Heart left ventricle (tissue), 16 donors: ENCODE measurements at places on chromosomes 3 and 15.

DNA sequence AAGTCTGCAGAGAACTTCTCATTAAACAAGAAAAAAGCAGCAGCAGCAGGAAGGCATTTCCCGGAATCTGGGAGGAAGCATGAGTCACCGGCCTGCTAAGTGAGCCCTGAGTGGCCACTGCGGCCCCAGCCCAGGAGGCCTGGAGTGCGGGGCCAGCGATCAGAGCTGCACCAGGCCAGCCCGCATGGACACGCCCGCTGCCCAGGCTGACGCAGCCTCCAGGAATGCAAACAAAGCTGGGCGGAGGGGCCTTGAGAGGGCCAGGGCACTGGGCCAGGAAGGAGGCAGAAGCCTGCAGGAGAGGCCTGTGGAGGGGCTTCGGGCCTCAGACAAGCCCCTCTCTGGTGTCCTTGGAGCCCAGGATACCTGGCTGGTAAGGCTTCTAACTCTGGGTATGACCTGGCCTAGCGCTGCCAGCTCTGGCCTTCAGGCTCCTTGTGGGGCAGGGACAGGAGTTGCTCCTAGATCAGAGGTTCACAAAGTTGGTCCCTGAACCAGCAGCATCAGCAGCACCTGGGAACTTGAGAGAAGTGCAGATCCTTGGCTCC is 101.2 kb downstream of the SMAD6 start:
- peak; percentile 94 for DNase-seq

DNA sequence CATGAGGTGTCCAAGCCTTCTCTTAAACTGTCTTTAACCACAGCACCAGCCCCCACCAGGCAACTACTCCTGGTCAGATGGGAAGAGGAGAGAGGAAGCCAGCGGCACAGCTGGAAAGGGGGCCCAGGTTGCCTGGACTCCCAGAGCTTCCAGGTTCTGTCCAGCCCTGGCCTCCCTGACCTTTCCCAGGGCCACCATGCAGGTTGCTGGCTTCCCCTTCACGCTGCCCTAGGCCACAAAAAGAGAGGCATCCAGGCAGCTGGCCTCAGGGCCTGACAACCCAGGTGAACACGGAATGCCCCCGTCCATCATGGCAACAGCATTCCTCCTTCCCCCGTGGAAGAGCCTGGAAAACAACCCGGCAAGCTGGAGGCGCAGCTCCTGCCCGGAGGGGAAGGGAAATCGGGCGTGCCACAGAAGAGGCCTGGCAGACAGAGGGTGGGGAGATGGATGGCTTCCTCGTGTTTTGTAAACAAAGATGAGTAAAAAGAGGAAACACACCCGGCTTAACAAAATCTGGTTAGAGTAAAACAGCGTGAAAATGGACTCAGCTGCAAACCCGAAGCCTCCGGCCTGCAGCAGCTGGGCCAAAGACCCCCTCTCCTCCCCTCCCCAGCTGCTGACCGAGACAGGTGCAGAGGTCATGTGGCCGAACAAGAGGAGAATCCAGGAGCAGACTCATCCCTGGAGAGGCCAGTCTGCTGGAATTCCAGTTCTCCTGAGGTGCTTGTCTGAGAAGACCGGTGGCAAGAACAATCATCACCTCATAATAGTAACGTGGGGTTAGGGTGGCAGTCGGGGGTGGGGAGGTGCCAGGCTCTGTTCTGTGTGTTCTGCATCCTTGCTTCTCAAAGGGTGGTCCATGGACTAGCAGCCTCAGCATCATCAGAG is 15.5 kb downstream of the BMF start:
- DNase-seq, result no peak

DNA sequence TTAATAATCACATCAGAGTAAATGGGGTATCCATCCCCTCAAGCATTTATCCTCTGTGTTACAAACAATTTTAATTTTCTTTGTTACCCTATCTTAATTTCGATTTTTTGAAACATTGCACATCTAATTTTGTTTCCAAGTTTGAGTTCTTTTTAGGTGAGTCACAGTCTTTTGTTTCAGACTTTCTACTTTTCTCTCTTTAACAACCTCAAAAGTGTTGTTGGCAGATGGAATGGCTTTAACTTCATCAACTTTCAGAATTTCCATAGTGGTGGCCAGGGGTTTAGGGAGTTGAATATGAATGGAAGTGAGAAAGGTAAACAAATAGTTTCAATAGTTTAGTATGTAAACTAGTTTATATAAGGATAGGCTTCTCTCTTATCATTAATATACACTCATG is 223.0 kb upstream of the MLF1 start:
- no peak for DNase-seq

DNA sequence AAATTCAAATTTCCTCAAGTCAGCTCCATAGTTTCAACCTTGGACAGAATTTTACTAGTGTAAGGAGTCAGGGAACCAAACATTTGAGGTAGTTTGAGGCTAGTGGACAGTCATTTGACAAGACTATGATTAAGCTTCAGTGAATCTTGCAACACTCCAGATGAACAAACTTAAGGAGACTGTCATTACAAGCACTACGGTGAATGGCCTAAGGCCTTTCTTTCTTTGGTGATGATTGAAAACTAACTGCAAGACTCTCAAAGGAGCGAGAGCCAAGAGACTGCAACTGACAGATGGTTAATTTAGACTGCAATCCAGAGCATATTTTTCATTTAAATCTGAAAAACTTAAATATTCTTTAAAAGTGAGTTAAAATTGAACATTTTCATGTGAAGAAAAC is 272.3 kb upstream of the NECTIN3 start:
- no peak for DNase-seq

DNA sequence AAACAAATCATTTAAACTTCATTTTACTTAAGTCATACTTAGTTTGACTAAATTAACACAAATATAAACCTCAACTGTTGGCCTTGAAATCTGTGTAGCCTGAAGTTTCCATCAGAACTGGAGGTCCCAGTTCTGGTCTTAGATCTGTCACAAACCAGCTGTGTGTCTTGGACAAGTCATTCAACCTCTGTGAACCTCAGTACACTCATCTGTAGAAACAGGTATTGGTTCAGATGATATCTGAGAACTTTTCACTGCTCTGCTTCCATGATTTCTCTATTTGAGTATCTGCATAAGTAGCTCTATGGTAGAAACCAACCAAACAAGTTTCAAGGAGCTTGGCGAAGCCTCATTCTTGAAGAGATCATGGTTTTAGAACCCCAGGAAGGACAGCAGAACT is 60.4 kb upstream of the SLC2A2 start:
- DNase-seq, result no peak

DNA sequence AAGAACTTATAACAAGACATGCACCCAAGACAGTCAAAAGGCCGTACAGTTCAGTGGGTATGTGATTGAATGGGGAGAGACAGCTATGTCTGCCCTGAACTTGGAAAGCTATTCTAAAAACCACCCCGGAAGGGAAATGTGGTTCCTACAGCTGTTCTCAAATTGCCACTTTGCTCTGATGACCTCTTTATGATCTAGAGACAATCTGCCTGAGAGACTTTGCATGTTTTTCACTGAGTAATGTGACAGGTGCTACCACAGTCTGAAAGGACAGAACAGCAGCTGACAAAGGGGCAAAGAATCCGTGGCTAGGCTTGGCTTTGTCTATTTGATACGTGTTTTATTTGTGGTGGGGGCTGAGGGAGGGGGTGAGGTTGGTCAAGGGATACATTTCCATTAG is 148.3 kb upstream of the NPHP3 start:
- no peak for DNase-seq

DNA sequence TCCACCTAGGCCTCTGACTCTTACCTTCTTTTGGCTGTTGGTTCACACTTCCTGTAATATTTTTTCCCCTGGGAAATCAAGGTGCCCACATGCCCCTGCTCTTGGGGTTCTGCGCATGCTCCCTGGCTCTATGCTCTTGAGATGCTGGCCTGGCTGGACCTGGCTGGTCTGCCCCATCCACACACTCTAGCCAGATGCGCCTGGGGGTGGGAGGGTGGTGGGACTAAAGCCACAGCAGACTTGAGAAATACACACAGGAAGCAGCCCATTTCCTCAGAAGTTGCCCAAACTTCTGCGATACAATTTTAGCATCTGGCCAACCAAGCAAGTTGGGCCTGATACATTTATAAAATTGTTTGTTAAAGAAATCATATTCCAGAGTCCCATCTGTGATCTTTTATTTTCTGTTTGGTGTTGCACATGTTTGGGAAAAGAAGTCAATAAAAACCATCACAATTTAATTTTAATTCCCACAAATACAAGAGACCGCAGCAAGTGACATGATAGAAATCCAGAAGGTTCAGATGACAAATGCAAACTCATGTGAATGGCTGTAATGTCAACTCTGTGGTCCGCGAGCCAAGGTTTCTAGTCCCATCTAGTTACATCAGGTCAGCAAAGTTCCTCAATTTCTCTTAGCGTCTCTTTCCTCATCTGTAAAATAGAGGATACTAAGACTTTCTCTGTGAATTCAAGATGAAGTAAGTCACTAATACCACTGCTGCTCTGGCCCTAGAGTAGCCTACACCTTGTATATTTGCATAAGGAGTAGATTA is 55.9 kb upstream of the MEF2A start:
- DNase-seq, result peak; percentile 72

GRCh38 chr3:125152951-125153350 is 59.6 kb downstream of the SLC12A8 start:
- no peak for DNase-seq

DNA sequence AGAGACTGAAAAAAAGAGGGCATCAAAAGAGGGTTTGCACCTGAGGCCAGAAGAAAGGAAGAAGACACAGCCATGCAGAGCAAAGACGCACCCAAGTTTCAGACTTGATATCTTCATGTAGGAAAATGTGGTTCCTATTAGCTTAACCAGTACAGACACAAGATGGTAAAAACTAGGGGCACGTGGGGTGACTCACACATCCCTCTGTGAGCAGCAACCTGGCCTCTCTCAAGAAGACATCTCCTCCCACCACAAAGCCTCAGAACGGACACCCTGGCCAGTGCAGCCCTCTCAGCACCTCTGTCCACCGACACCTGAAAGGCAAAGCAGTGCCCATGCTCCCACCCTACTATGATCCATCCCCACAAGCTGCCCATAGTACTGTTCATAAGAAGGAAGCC is 33.3 kb downstream of the GLB1 start:
- DNase-seq, result no peak

DNA sequence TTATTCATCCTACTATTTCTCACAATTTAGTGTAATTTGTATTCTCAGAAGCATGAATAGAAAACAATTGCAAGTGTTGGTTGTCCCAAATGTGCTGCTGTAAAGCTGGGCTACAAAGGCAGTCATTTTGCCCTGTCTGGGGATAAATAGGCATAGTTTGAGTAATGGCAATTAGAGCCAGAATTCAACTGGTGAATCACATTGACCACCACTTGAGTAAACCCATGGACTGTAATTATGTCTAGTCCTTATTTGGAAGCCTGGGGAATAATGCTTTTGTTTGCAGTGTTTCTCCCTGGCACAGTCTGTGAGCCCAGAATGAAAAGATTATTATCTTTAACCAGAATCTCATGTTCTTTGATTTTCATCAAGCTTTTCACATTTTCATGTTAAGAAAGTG is 30.5 kb upstream of the CHL1 start:
- no peak for DNase-seq

- DNase-seq, result no peak
Measured at GRCh38 chr15:40322531-40323238, 807 bp upstream of the INAFM2 start.

DNA sequence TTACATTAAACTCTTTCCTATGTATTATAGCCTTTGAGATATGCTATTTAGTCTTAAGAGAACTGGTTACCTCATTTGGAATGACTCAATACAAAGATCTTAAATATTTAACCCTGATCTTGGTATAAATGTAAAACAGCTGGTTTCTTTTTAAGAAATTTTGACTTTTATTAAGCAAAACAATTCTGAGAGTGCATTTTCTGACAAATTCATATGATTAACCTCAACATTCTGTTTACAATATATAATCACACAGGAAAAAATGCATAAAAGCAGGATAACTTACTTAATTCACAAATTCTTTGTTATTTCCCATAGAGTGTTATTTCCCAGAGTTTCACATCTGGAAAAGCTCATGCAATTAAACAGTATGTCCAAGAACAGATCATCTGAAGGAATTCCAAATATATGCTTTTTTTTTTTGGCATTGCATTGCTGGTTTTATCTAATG is 400.4 kb upstream of the THBS1 start:
- no peak for DNase-seq

DNA sequence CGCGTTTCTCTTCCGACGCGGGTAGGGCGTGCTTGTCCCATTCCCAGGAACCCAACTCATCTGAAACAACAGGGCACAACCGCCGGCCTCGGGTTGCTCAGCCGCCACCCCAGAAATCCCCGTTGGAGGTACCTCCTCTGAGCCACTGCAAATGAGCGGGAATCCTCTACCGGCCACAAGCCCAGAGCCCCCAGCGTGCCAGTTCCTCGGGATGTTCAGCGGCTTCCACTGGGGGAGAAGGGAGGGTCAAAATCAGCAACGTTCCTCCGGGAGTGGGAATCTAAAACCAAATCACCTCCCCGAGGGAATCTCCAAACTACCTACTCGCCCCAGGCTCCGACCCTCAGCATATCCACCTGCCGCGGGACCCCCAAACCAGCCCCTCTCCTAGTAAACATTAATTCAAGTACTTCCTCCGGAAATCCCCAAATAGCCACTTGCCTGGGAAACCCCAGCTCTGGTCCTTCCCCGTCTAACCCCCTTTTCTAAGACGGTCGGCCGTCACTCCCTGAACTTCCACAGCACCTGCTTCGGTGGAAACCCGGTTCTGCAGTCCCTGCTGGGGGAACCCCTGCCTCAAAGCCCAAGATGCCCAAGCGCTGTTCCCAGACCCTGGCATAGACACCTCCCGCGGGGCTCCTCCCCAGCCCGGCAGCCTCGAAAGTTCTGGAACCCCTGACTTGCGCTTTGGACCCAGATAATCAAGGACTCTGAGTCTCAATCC is 887 bp downstream of the OXTR start:
- no peak for DNase-seq

- DNase-seq, result no peak
Measured at GRCh38 chr3:141655801-141656200, 82.3 kb upstream of the RNF7 start.

GRCh38 chr3:120566243-120566975 is 29.7 kb upstream of the NDUFB4 start:
- no peak for DNase-seq

DNA sequence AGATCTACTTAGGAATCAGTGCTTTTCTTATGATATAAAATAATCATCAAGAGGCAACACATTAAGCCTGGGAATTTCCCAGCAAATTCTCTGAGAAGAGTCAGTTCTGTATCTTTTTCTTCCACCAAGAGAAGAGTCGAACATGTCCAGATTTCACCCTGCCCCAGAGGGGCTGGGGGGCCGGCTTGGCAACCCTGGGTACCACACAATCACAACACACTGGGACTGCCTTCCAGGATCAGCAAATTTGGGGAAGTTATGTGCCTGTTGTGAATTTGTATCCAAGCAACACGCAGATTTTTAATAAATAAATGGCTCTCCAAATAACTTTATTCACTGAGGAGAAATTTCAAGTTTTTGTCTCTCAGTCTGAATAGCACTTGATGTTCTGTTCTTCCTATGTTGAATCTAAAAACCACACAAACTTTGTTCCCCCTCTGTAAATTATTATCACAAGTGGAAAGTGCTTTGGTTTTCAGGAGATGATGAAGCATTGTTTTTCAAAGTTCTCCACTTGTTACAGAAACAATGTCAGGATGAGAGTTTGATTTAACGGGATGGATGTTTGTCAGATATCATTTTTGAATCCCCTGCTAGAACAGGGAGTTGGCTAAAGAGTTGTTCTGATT is 357.2 kb downstream of the ZNF385D start:
- DNase-seq, result no peak

GRCh38 chr15:32840507-32841245 is 122.9 kb downstream of the GREM1 start:
- DNase-seq, result no peak
